ENCODE measurements at places on chromosomes 3 and 15.

DNA sequence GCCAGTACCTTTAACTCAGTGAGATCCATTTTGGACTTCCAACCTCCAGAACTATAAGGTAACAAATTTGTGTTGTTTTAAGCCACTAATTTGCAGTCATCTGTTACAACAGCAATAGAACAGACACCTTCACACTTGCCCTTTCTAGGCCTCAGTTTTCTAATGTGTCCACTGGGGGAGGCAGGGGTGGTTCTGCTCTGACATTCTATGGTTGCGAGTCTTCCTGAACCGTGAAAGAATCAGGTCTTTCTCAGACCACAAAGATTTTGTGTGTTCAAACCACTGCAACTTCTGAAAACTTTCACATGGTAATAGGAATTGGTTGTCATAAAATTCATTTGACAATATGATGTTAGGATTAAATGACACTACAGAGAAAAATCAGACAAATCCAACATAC is 26.8 kb upstream of the CSTA start:
- DNase-seq = no peak

DNA sequence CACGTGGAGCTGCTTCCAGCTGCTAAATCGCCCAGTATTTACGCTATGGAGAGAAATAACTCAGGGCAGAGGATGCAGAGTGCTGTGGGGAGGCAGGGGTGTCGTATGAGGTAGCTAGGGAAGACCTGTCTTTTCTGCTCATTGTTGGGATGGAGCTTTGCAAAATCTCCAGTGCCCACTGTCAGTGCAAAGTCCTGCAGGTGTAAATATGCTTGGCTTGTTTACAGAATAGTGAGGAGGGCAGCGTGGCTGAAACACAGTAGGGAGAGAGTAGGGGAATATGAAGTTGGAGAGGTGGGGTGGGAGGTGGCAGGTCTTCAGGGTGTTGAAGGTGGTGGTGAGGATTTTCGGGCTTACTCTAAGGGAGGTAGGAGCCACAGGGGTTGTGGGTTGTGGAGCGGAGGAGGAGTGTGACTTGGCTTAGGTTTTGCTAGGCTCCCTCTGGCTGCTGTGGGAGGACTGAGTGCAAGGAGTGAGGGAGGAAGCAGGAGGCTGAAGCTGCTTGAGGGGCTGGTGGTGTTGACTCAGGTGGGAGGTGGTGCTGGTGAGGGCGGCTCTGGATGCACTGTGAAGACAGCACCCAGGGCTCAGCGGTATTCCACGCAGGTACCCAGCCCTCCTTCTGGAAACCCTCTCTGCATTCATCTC is 125.7 kb downstream of the FBLN2 start:
- DNase-seq = no peak

GRCh38 chr15:100918690-100919480 is at the start of gene LRRK1:
Gene LRRK1, plus strand, starts transcription at chr15:100919357. Its CDS starts 5,276 bp downstream, at chr15:100924633.
- DNase-seq = peak; percentile 81

DNA sequence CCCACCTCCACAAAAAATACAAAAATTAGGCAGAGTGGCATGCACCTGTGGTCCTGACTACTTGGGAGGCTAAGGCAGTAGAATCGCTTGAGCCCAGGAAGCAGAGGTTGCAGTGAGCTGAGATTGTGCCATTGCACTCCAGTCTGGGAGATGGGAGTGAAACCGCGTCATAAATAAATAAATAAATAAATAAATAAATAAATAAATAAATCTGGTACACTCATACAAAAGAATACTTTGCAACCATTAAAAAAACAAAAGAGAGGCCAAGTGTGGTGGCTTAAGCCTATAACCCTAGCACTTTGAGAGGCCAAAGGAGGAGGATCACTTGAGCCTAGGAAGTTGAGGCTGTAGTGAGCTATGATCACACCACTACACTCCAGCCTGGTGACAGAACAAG is 28.0 kb downstream of the MESP1 start:
- no peak for DNase-seq

DNA sequence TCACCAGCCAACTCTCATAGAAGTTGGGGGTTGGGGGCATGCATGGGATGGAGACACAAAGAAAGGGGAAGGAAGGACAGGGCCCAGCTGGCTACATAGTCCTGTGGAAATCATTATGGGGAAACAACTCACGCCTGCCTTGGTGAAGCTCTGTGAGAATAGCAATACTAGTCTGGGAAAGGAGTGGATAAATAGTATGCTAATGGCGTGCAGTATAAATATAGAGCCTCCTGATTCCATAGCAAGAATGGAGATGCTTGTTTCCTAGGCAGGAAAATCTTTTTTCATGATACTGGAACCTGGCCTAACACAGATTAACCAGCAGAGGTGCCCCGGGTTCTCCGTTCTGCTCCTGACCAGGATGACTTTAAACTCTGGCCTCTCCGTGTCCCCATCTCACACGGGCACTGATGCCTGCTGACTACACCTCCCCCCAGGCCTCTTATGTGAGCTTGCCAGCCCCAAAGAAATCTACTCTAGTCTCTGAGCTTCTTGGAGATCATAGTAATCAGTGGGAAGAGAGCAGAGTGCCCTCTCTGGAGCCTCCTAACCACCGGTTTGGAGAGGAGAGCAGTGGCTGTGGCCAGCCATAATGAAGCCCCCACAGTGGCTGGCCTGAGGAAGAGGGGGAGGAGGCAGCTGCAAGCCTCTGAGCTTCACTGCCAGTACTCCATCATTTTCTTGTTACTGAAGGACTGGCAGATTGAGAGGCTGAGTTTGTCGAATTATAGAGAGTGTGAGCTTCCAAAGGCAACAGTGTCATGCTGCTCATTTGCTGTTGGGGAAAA is 355.0 kb upstream of the SEMA6D start:
- DNase-seq = no peak

GRCh38 chr3:115990669-115991068 is 367.4 kb downstream of the GAP43 start:
- DNase-seq = no peak

GRCh38 chr3:188979669-188980310 is 192.0 kb upstream of the TPRG1 start:
- no peak for DNase-seq

DNA sequence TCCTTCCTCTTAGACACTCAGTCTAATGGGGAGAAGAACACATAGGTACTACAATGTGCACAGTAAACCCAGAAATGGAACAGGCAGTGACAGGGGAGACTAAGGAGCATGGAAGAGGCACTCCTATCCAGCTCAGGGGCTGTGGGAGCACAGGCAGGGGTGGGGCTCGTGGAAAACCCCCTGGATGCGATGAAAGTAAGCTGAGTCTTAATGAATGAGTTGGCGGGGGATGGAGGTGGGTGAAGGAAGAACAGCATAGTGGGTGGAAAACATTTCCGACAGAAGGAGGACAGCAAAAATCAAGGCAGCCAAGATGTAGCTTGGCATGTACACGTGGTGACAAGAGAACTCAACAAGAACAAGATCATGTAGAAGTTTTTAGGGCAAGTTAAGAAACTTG is 33.6 kb upstream of the UBE2E2 start:
- DNase-seq = no peak

- no peak for DNase-seq
These were observed 1005.7 kb downstream of the ROBO1 start for GRCh38 chr3:78762121-78762520.
